ENCODE measurements at places on chromosomes 2 and 18.

DNA sequence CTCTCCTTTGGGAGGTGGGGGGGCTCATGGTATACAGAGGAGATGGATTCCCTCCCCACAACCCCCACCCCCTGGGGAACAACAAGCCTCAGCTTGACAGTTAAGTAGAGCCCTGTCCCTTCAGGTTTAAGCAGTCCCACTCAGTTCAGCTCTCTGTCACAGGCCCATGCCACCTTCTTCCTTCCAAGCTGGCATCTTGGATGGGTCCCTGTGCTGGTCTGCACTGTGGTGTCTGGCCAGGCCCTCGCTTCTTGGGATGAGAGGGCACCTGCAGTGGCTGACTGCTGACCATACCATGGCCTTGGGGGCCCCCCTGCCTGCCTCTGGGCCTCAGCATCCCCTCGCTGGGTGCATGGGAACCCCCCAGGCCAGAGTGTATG lies 20.4 kb upstream of the GPR17 start:
- no peak for DNase-seq

DNA sequence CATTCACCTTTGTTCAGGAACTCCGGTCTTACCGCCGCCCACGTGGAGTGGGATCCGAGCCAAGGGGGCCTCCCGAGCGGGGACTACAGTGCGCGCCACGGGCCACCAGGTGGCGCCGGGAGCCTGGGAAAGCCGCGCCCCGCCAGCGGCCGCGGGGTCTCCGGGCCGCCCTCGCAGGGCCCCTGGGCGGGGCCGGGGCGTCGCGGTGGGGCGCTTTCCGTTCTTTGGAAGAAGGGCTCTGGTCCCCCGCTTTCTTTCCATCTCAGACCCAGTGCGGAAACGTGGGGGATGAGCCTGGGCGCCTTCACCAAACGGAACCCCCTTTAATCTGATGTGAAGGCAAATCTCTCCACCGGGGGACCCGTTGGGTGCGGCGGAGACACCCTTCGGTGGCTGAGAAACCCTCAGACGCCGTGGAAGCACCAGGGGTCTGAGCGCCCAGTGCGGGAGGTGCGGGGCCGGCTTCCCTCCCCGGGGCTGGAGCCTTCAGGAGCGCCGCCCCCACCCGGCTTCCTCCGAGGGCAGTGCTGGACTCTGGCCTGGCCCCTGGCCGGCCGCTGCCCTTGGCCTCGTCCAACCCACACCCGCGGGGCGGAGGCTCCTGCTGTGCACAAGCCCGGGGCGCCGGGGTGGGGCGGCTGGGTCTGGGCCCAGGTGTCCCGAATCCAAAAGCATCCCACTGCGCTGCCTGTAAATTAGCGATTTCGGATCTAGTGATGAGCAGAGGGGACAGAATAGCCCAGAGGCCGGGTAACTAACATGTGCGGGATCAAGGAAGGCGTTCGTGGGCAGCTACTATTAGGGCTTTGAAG lies 44.6 kb downstream of the GORASP2 start:
- DNase-seq: peak; percentile 58

DNA sequence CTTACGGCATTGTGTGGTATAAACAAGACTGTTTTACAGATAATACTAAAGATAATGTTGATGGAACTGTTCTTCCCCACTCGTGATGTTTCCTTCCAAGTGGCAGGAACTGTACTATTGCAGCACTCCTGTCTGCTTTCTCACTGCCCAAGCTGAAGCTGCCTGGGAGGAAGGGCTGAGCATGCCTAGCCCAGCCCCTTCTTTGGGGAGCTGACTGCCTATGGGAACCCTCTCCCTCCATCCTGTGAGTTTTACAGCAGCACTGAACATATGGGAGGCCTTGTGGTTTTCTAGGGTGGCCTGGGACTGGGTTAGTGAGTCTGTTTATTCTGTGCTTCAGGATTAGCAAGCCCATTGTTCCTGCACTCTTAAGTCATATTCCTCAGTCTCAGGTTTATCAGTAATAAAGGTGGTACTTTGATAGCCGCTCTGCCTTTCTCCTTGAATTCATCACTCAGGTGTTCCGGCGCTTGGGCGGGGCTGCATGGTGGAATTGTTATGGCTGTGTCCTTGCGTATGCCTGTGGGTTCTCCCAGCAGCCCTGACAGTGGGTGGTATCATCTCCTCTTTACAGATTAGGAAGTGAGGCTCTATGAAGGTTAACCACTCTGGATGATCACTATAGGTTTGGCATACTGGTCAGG lies 379.7 kb downstream of the PTPRM start:
- DNase-seq: peak; percentile 78

GRCh38 chr2:150109912-150110311 lies 377.6 kb downstream of the RND3 start:
- no peak for DNase-seq

GRCh38 chr2:68577183-68577582 lies 66.2 kb upstream of the PROKR1 start:
- DNase-seq: no peak

GRCh38 chr2:168624028-168624427 lies 168.0 kb downstream of the CERS6 start:
- DNase-seq: no peak

- no peak for DNase-seq
These were observed 37.5 kb downstream of the FBXO11 start for GRCh38 chr2:47868611-47869352.

DNA sequence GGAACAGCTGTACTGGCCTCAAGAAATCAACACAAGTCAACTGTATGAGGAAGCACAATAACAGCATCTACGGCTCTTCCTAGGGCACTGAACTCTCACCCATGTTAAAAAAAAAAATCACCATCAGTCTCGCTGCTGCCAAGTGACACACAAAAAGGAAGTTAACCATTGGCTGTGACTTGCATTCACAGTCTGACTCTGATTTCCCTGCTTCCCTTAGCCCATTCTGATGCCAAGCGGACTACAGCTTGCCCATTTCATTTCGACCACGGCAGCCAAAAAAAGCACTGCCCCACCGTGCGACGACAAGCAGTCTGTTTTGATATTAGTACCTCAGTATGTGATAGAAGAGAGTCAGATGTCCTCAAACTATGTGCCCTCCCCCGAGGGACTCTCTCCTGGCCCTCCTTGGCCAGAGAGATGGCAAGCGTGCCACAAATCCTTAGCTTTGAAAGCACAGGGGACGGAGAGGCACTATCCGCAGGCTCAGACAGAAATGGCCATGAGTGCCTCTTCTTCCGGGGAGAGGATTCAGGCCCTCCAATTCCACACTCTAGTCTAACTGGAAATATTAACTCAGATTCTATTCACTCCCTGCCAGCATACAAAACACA lies 250.0 kb downstream of the TCF4 start:
- no peak for DNase-seq

DNA sequence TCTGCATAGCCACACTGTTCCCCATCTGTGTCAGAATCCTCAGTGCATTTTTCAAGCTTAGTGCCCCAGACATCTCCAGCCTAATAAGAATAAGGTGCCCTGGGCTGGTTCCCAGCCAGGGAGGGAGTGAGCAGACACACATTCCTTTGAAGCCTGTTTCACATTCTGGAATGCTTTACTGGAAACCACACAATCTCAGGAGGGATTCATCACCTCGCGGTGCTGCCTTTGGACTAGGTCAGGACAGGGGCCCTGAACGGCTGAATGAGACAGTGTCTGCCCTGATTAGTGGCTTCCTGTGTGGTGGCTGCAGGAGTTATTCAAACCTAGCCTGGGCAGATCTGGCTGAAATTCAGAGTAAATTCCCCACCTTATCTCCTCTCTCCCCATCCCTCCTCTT lies 108.0 kb upstream of the LDAH start:
- DNase-seq: peak; percentile 41

GRCh38 chr2:42138163-42139015 lies 30.8 kb upstream of the EML4 start:
- peak; percentile 96 for DNase-seq

- DNase-seq: no peak
These were observed 102.5 kb upstream of the SLC35G4 start for GRCh38 chr18:11506856-11507255.

DNA sequence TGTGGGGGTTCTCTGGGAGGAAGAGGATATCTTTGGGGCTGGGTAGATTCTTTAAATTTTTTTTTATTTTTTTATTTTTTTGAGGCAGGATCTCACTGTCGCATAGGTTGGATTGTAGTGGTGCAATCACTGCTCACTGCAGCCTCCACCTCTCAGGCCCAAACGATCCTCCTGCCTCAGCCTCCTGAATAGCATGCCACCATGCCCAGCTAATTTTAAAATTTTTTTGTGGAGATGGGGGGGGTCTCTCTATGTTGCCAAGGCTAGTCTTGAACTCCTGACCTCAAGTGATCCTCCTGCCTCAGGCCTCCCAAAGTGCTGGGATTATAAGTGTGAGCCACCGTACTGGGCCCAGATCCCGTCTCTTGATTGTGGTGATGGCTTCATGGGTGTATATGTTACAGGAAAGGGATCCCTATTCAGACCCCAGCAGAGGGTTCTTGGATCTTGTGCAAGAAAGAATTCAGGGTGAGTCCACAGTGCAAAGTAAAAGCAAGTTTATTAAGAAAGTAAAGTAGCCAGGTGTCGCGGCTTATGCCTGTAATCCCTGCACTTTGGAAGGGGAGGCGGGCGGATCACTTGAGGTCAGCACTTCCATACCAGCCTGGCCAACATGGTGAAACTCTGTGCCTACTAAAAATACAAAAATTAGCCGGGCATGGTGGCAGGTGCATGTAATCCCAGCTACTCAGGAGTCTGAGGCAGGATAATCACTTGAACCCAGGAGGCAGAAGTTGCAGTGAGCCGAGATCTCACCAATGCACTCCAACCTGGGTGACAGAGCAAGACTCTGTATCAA lies 2.0 kb upstream of the C2orf68 start:
- DNase-seq: no peak

GRCh38 chr2:51629406-51629805 lies 597.5 kb upstream of the NRXN1 start:
- no peak for DNase-seq

DNA sequence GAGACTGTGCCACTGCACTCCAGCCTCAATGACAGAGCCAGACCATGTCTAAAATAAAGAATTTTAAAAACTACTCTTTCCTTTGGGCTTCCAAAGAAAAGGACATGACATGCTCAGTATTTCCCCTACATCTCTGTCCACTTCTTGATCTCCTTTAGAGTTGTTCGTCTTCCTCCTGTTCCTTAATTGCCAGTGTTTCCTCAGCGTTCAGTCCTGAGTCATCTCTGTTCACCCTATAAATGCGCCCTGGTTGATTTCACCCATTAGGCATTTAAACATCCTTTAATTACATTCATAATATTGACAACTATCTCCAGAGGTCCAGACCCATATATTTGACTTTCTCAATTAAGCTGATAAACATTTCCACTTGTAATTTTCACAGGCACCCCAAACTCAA lies 64.0 kb downstream of the AAK1 start:
- DNase-seq: peak; percentile 48

GRCh38 chr2:54373855-54374254 lies 82.3 kb upstream of the SPTBN1 start:
- no peak for DNase-seq

DNA sequence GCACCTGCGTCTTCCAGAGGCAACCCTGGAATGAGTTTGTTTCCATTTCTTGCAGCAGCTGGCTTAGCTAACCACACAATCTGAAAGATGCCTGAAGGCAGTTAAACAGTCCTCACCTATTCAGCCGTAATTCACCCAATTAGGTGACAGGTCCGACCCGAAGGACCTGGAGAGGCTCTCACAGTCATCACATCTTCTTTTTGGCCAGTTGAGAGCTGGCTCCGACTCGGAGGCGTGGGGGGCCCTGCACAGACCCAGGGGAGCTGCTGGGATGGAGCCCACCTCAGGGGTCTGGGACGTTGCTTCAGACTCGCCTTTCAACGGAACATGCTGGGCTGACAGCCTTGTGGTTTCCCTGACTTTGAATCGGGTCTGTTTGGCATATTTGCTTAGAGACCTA lies 187.3 kb downstream of the RTP5 start:
- DNase-seq: no peak

All from HFFc6 (cell line).